ENCODE measurements at places on chromosomes 1 and 21.

GRCh38 chr1:16450863-16451481 is 10.4 kb downstream of the NECAP2 start:
- DNase-seq = no peak

GRCh38 chr1:34155860-34156259 is 9.2 kb downstream of the CSMD2 start:
- no peak for DNase-seq

- DNase-seq = no peak
These were observed 666 bp downstream of the PAFAH2 start for GRCh38 chr1:25996966-25997827.

- no peak for DNase-seq
These were observed 31.2 kb upstream of the MORC3 start for GRCh38 chr21:36288651-36289243.

DNA sequence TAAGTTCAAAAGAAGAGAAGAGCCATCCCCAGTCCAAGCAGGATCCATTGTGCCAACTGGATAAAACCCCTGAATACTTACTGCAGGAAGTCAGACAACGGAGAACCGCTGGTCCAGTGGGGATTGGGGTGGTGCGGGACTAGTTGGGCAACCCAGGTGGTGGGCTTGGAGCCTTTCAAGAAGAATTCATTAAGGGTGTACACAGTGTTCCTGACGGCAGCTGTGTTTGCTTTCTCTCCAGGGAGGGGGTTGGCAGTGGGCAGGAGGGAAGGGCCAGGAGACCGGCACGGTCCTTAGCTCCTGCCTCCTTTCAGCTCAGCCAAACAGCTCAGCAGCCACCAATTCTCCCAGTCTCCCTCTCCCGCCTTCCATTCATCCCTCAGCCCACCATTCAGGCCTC is 7.1 kb upstream of the CDK18 start:
- DNase-seq = no peak

- no peak for DNase-seq
These were observed 29.1 kb upstream of the SAMD13 start for GRCh38 chr1:84272401-84272800.

DNA sequence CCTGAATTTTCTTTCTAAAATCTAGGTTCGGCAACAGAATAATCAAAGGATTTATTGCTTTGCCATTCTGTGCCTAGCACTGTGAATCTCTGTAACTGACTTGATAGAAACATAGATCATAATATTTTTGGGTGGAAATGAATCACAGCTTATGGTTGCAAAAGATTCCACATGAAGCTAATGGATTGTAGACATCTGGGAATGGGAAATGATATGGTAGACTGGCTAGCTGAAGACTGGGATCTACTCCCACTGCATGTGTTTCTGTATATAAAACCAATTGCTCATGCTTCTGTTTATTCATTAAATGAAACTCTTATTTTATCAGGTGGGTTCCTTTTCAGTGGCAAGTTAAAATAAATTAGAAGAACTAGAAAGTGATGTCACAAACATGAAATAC is 395.6 kb downstream of the ST6GALNAC3 start:
- no peak for DNase-seq

DNA sequence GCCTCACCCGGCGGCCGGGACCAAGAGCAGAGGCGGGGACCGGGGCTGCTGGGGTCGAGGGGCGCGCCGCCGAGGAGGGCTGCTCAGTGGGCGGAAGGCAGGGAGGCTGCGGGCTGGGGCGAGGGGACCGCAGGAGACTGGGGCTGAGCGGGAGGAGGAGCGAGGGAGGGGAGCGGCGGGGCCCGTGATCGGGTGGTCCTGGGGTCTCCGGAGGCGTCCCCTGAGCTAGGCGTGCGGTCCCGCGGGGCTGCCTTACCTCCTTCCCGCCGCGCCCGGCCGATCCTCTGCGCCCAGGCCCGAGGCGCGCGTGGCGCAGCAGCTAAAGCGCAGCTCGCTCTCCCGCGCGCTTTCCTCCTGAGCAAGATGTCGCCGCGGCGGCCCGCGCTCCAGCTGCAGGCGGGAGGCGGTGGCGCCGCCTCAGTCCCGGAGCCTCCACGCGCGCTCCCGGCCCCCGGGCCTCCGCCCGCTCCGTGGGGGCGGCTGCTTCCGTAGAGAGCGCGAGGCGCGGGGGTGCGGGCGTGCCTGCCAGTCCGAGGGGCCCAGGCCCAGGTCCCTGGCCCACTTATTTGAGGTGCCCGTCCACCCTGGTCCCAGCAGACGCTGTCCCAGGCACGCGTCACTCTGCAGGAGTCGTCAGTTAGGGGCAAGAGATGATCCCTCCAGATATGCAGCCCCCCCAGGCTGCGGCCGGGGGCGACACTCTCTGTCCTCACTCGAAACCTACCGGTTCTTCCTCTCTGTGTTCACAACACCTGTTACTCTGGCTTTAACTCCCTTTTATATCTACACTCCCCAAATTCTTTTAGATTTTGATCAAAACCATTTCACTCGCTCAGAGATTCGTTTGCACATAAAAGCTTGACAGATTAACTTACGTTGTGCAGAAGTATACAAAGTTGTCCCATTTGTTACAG is at the start of gene CCSAP:
Gene CCSAP (minus strand): TSS at position 392 of the 914 bp plus-strand sequence. CDS start 582 bp downstream, outside the sequence.
- DNase-seq = peak; percentile 68

DNA sequence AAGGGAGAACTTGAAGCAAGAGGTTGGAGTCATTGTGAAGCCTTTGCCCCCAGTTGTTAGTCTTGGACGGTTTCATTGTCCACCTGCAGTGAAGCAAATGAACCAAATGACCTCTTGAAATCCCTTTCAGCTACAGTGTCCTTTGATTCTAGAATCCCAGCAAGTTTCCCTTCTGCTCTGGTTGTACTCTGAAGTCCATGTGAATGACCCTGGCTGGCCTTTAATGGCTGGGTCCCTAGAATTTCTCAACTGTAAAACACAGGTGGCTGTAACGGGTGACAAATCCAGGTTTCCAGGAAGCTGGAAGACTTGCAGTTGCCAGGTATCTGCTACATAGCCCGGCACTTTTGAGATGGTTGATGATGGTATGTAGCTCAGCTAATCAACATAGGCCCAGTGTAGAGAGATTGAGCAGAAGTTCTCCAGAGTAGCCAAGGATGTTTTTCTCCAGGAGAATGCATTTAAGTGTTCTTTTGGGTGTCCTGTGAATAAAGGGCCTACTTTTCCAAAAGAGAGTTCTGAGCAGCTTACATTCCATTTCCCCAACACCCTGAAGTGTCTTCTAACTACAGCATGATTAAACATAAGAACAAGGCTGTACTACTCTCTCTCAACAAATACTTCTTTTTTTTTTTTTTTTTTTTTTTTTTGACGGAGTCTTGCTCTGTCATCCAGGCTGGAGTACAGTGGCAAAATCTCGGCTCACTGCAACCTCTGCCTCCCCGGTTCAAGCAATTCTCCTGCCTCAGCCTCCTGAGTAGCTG is 17.6 kb upstream of the SLC30A1 start:
- DNase-seq = no peak

DNA sequence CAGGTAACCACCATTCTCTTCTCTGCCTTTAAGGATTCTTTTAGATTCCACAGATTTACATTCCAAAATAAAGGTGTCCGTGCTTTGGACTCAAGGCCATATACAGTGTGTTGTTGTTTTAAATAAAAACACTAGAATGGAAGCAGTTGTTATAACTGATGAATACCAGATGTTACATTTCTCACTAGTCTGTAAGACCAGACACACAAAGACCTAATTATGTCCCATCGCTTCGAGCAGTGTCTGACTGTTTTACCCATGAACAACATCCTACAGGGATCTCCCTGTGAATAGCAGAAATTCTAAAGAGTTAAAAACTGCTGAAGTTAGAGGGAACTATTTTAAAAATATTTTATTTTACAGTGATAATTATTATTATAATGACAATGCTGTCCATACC is 574.7 kb upstream of the ZP4 start:
- no peak for DNase-seq

DNA sequence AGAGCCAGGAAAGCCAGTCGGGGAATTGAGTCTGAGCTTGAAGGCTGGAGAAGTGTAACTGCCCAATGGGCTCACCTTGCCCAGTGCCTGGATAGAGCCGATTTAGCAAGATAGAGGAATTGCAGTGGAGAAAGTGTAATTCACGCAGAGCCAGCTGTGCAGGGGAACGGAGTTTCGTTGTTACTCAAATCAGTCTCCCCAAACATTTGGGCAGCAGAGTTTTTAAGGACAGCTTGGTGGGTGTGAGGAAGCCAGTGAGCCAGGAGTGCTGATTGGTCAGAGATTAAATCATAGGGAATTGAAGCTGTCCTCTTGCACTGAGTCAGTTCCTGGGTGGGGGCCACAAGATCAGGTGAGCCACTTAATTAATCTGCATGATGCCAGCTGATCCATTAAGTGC is 28.4 kb upstream of the NLRP3 start:
- no peak for DNase-seq

DNA sequence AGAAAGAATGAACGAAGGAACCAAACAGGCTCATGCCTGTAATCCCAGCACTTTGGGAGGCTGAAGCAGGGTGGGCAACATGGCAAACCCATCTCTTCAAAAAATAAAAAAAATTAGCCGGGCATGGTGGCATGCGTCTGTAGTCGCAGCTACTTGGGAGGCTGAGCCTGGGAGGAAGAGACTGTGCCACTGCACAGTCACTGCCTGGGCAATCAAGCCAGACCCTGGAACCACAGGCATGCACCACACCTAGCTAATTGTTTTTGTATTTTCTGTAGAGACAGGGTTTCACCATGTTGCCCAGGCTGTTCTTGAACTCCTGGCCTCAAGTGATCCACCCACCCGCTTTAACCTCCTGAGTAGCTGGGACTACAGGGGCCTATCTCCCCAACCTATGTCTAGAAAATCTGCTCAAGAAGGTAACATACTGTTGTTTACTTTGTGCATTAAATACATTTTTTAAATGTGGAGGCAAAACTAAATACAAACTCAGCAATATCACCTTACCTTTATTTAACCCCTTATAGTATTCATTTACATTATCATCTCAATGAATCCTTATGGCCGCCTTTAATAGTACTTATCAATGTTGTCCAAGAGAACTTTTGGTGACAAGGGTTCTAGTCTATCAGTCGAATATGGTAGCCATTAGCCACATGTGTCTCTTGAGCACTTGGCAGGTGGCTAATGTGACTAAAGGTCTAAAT is 2.7 kb downstream of the KHDC4 start:
- DNase-seq = no peak

- DNase-seq = no peak
These were observed 13.1 kb downstream of the CCDC17 start for GRCh38 chr1:45610589-45611226.

DNA sequence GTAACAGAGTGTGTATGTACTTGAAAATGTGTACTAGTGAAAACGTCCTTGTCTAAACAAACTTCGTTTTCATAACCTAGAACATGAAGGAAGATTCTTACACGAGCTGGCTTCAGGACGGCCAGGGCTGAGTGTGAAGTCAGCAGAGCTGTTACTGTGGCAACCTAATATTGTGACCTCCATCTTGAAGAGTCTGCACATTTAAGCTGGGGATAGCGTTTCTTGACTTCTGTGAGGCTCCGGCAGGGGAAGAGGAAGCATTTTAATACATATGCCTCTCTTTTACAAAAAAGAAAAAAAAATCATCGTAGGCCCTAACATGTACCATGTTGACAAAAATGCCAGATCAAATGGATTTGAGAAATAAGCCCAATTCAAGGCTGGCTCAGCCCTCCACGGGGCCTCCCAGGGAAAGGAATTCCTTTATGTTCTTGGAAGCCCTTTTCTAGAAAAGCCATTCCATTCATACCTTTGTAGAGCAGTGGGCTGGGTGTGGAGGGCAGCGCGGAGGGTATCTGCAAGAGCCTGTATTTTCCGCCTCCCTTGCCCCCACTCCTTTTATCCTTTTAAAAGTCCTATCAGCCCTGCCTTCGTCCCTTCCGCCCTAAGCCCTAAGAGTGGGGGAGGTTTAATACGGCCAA is 51.1 kb downstream of the SIM2 start:
- DNase-seq = no peak

GRCh38 chr1:41583658-41584547 is 99.4 kb upstream of the EDN2 start:
- no peak for DNase-seq

DNA sequence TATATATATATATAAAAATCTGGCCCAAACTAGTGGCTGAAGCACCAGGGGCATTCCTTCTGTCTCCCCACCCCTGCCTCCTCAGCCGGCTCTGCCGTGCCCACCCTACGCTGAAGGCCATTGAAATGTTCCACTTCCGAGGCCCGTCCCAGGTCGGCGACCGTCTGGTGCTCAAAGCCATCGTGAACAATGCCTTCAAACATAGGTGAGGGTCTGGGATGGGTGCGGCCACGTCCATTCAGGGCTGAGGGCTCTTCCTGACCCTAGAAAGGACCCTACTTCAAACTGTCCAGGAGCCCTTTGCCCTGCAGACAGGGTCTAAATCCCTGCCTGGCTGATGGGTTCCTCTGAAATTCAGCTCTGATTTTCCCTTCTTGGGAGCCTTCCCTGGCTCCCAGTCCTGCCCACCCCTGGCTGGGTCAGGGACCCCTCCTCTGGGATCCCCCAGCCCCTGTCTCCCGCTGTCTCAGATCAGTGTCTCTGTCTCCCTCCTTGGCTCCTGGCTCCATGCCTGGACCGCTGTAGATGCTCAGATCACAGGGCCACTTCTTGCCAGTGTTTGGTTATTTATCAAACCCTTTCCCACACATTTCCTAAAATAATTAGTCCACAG is 24.0 kb downstream of the FAM151A start:
- no peak for DNase-seq

- no peak for DNase-seq
These were observed 33.3 kb upstream of the PGBD5 start for GRCh38 chr1:230459465-230459864.

DNA sequence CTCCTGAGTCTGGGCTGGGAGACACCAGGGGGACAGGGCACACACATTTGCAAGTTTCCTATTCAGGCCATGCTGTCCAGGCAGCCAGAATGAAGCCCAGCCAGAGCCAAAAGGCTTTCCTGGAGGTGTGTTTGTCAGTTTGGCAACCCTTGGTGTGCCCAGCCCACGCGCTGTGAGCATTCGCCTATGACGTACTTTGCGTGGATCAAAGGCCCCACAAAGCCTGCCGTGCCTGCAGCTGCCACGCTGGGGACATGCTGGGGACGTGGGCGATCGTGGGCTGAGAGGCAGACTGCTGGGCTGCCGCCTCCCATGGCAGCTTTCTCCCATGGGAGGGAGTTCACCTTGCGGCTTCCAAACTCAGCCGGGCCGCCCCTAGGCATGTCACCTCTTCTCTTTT is 57.5 kb downstream of the CD247 start:
- peak; percentile 51 for DNase-seq

DNA sequence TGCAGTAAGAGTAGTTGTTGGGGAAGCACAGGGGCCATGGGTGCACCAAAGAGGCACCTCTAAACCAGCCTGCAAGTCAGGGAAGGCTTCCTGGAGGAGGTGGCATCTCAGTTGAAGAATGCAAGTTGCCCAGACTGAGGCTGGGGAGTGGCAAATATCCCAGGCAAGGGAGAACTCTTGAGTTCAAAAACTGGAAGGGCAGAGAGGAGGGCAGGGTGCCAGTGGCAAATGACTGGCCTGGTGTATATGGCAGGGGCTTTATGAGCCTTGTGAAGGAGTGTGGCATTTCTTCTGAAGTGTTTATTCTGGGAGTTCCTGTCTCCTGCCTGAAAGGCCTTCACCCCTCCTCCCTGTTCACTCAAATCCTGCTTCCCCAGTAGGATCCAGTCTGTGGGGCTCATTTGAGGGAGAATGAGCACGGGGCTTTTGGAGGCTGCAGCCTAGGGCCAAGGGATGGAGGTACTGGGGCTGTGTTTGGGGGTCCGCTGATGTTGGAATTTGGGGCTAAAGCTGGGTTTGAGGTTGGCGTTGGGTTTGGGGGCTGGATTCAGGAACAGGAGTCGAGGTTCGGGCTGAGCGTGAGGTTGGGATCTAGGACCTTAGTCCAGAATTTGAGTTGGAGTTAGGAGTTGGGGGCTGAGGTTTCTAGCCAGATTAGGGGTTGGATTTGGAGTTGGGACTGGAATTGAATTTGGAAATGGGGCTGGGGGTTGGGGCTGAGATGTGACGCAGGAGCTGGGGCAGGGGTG is at the start of gene TMEM125:
Gene TMEM125 (plus strand): TSS at position 357 of the 749 bp plus-strand sequence. CDS start 2,740 bp downstream, outside the sequence.
- no peak for DNase-seq

Data from activated T-cell treated with anti-CD3 and anti-CD28 coated beads, Interleukin-2, amount 50 U/mL, for 72 hours (primary cell).